Naive B cell (primary cell): ENCODE measurements at places on chromosomes 3 and 15.

DNA sequence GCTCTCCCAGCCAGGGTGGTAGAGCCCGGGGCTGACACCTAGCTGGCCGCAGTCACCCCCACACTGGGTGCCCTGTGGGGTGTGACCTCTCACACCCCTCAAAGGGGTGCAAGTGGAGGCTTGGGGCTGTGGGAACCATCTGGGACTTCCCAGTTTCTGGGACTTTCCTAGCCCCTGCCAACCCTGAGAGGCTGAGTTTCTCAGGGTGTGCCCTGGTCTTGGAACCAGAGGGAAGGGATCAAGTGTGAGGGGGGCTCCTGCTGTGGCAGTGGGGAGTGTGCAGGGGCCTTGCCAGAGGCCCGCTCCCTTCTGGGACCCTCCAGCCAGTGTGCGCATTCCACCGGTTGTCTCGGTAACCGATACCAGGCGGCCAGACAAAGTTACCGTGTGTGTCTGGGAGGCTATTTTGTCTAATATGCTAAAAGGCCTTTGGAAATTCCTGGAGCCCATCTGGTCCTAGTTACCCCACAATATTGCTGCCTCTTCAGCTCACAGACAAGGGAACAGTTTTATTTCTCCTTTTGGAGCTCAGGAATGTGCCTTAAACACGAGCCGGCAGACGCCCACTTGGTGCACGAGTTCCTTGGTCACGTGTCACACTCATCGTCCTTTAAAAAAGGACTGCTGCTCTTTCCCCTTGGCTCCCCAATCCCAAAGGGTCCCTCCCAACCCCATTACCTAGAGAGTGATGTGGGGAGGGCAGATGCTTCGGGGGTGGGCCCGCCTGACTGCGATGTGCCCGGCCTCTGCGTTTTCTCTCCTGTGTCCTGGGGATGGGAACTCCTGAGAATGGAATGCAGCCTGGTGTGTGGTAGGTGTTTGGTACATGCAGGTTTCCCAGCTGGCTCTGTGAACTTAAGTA, 33.2 kb downstream of the HDAC11 start:
- H3K27me3 ChIP-seq, result peaks cover under 1% of the 10 kb centered on the region
- no peaks in the 10 kb centered on the region for H3K4me1 ChIP-seq
- no peaks in the 10 kb centered on the region for H3K36me3 ChIP-seq
- no peak for DNase-seq
- no peak overlapping the region for H3K27ac ChIP-seq

GRCh38 chr15:90270502-90271150, 5.2 kb downstream of the NGRN start:
- H3K4me3 ChIP-seq, result no peak overlapping the region
- no peak overlapping the region for H3K27ac ChIP-seq
- DNase-seq, result no peak
- peaks cover 40% of the 10 kb centered on the region for H3K36me3 ChIP-seq

DNA sequence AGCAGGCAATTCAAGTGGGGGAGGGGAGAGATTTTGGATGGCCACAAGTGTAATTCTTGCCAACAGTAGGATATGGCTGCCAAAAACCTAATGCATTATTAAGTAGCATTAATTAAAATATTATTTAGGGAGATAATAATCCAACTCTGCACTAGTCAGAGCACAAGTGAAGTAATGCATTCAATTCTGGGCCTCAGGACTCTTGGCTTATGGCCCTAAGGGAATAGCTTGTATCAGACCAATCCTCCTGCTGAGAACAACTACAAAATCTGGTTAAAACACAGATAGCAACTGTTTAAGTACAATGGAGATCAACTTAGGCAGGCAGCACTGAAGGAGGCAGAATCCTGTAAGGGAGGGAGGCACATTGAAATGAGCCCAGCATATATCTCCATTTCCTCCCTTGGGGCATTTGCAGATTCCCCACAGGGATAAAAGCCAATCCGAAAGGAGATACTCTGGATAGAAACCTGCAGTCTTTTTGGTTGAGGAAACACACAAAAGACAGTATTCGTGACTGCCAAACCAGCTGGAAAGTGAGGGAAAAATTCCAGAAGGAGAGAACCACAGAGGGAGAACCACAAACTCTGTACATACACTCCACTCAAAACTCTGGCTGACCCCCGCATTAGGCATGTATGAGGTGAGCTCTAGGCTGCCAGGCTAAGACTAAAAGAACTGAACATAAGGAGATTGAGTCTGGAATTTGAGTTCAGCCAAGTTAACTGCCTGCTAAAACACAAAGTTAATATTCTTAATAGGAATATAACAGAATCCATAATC, 57.4 kb downstream of the ETFA start:
- H3K27me3 ChIP-seq, result no peaks in the 10 kb centered on the region
- DNase-seq, result no peak
- no peak overlapping the region for H3K4me3 ChIP-seq
- peaks cover 4% of the 10 kb centered on the region for H3K4me1 ChIP-seq
- no peak overlapping the region for H3K27ac ChIP-seq
- no peaks in the 10 kb centered on the region for H3K36me3 ChIP-seq

- H3K27ac ChIP-seq, result no peak overlapping the region
- H3K4me1 ChIP-seq, result peaks cover 7% of the 10 kb centered on the region
- H3K36me3 ChIP-seq, result no peaks in the 10 kb centered on the region
- no peak overlapping the region for H3K4me3 ChIP-seq
- H3K27me3 ChIP-seq, result no peaks in the 10 kb centered on the region
- DNase-seq, result no peak
Measured at GRCh38 chr15:44695294-44695693, 15.8 kb downstream of the PATL2 start.

DNA sequence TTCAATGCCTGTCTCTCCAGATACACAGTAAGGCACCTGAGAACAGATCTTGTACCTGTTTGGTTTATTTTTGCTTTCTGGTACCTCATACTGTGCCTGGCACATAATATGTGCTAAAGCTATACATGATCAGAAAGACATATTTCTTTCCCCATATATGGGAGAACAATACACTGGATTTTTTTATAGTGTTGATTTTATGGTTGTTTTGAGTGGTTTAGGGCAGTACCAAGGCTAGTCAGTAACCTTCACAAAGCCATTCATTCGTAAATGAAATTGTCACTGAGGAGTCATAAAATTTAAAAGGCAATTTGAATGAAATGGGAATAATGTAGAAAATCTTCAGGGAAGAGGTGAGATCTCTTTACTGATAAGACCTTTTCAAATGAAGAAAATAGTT, 810.2 kb downstream of the TUSC7 start:
- H3K4me3 ChIP-seq, result no peak overlapping the region
- H3K36me3 ChIP-seq, result no peaks in the 10 kb centered on the region
- no peak for DNase-seq
- H3K27me3 ChIP-seq, result peaks cover 6% of the 10 kb centered on the region

GRCh38 chr15:69468241-69469121, 15.9 kb downstream of the RPLP1 start:
- H3K27ac ChIP-seq, result no peak overlapping the region
- no peak for DNase-seq
- peaks cover 4% of the 10 kb centered on the region for H3K4me1 ChIP-seq
- H3K27me3 ChIP-seq, result peaks cover 8% of the 10 kb centered on the region
- no peak overlapping the region for H3K4me3 ChIP-seq
- H3K36me3 ChIP-seq, result no peaks in the 10 kb centered on the region

DNA sequence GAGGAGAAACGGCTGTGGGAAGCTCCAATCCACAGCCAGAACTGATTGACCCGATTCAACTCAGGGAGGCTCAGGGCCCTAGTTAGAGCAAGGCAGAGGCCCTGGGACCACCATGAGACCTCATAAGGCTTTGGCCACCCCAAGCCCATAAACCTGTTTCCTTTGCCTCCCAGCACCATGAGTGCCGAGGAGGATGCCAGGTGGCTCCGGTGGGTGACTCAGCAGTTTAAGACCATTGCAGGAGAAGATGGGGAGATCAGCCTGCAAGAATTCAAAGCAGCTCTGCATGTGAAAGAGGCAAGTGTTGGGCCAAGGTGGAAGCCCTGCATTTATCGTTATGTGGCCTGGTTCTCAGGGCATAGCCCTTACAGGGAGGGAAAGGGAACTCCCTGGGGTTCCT, 11.9 kb downstream of the NOX5 start:
- no peak for DNase-seq
- no peak overlapping the region for H3K27ac ChIP-seq
- no peaks in the 10 kb centered on the region for H3K36me3 ChIP-seq
- peaks cover 27% of the 10 kb centered on the region for H3K27me3 ChIP-seq
- no peak overlapping the region for H3K4me3 ChIP-seq

GRCh38 chr3:14487086-14487485, 53.1 kb downstream of the GRIP2 start:
- no peaks in the 10 kb centered on the region for H3K27me3 ChIP-seq
- H3K36me3 ChIP-seq, result peaks cover 44% of the 10 kb centered on the region
- DNase-seq, result no peak
- H3K4me1 ChIP-seq, result no peaks in the 10 kb centered on the region
- no peak overlapping the region for H3K4me3 ChIP-seq

DNA sequence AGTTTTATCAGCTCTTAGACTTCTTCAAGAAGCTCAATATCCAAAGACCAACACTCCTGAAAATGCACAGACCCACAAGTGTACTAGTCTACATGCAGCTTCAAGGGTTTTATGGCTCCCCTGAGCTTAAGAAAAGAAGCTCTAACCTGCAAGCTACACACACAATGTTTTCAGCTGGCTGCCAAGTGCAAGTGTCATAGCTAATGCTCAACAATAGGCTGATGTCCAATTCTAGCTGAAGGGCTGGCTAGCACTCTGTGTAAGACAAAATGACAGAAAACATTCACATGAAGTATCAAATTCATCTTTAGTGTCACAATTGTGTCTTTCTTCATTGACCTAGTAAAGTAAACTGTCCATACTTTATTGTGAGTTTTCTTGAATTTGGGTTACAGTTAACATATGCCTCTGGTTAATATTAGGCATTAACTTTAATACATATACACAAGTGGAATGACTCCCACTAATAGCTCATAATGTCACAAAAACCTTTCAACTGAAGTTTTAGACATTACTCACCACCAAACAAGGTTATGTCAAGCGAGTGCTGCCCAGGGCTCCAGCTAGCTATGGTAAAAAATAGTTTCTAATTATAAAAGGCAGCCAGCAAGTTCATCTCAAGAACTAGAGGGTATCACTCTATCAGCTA, 15.1 kb downstream of the ABI3BP start:
- no peaks in the 10 kb centered on the region for H3K27me3 ChIP-seq
- H3K36me3 ChIP-seq, result no peaks in the 10 kb centered on the region
- no peaks in the 10 kb centered on the region for H3K4me1 ChIP-seq
- no peak overlapping the region for H3K4me3 ChIP-seq
- H3K27ac ChIP-seq, result no peak overlapping the region

- H3K27ac ChIP-seq, result no peak overlapping the region
- H3K4me1 ChIP-seq, result no peaks in the 10 kb centered on the region
- peaks cover 5% of the 10 kb centered on the region for H3K27me3 ChIP-seq
- no peaks in the 10 kb centered on the region for H3K36me3 ChIP-seq
- H3K4me3 ChIP-seq, result no peak overlapping the region
Measured at GRCh38 chr3:64229903-64230302, 4.6 kb upstream of the PRICKLE2 start.

- H3K4me1 ChIP-seq, result peaks cover 27% of the 10 kb centered on the region
- H3K27me3 ChIP-seq, result peaks cover 10% of the 10 kb centered on the region
- H3K27ac ChIP-seq, result peak overlapping the region; percentile 75
- no peaks in the 10 kb centered on the region for H3K36me3 ChIP-seq
- DNase-seq, result no peak
- H3K4me3 ChIP-seq, result no peak overlapping the region
Measured at GRCh38 chr15:66911131-66911700, 154.2 kb upstream of the SMAD3 start.

GRCh38 chr3:148625095-148625736, 72.5 kb upstream of the AGTR1 start:
- H3K4me1 ChIP-seq, result no peaks in the 10 kb centered on the region
- H3K27ac ChIP-seq, result no peak overlapping the region
- no peaks in the 10 kb centered on the region for H3K27me3 ChIP-seq
- H3K4me3 ChIP-seq, result no peak overlapping the region
- H3K36me3 ChIP-seq, result no peaks in the 10 kb centered on the region

DNA sequence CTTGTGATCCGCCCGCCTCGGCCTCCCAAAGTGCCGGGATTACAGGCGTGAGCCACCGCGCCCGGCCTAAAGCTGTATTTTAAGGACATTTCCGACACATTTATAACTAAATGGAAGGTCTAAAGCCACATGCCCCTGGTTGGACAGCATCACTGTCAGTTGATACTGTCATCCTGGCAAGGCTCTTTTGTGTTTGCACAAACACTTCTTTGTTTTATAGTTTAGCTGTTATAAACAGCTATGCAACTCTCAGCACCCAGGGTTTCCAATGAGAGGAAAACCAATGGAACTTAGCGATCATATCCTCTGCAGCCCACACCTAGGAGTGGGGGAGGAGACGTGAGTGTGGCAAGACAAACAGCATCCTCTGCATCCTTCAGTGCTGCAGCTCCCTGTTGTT, 19.7 kb downstream of the NIPA1 start:
- no peak overlapping the region for H3K27ac ChIP-seq
- no peaks in the 10 kb centered on the region for H3K36me3 ChIP-seq
- H3K27me3 ChIP-seq, result no peaks in the 10 kb centered on the region
- peaks cover 48% of the 10 kb centered on the region for H3K4me1 ChIP-seq
- no peak for DNase-seq
- no peak overlapping the region for H3K4me3 ChIP-seq

DNA sequence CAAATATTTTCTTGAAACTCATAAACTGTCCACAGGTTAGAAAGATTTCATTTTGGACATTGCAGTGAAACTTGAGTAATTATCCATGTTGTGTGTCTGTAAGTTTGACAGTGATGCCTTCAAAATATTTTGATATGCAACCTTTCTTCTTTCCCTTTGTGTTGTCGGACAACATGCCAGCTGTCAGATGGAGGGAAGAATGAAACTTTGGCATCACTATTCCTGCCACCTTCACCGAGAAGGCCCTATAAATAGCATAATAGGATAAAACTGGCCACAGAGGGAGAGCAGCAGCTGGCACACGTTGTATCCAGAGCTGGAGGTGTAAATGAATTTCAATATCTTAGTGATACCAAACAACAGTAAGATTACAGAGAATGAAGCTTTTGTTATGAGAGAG, 436.7 kb upstream of the CFAP20DC start:
- H3K36me3 ChIP-seq, result no peaks in the 10 kb centered on the region
- no peaks in the 10 kb centered on the region for H3K4me1 ChIP-seq
- H3K27ac ChIP-seq, result no peak overlapping the region
- DNase-seq, result no peak

DNA sequence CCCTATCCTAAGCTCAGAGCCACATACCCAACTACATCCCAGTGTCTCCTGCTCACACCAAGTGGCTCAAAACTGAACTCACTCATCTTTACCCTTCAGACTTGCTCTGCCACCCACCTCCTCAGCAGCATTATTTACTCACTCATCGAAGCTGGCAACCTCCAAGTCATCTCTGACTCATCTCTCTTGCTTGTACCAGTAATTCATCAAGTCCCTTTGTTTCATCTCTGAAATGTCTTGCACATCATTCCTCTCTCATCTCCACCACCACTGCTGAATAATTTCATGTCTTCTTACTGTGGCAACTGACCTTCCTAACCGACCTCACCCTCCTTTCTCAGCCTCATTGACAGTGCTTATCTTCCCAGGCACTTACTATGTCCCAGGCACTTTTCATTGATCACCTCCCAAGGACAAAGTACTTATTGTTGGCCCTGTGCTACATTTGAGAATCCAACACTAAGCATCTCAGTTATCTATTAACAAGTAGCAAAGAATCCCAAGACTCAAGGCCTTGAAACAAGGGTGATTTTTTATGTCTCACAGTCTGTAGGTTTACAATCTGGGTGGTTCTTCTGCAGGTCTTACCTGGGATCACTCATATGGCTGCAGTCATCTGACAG, 82.0 kb downstream of the MRPL46 start:
- no peaks in the 10 kb centered on the region for H3K36me3 ChIP-seq
- no peak for DNase-seq
- H3K27ac ChIP-seq, result no peak overlapping the region
- H3K4me1 ChIP-seq, result no peaks in the 10 kb centered on the region
